Stimulated activated CD8-positive, alpha-beta memory T cell treated with anti-CD3 and anti-CD28 coated beads, Interleukin-4, amount 100 ng/mL, for 1 hour (primary cell): ENCODE measurements at places on chromosomes 7 and 10.

GRCh38 chr7:40621592-40621998 lies 486.8 kb downstream of the SUGCT start:
- DNase-seq: no peak

GRCh38 chr7:142703655-142704305 lies 45.5 kb upstream of the PRSS1 start:
- DNase-seq: no peak

DNA sequence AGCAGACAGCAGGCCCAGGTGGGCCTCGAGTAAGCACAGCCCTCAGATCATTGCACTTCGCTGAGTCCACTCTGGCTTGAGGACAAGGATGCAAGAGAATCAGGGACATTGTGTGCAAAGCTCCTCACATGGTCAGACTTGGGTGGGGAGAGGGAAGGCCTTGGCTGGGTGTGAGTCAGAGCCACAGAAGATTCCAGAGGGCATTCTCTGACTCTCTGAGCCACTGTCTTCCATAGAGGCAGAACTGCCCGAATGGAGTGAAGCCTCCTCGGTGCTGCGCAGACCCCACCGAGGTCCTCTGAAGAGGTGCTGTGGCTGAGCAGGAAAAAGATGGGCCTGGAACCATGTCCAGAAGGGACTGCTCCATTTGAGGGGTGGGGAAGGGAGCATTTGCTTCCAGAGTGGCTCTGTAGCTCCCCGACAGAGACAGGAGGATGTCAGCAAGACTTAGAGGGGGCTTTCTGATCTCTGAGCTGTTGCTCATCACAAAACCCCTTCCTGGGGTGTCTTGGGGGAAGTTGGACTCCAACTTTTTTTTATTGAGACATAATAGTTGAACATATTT lies 120.8 kb downstream of the PTPN20 start:
- DNase-seq: no peak

GRCh38 chr7:104572554-104572953 lies 244.2 kb downstream of the LHFPL3 start:
- no peak for DNase-seq

- DNase-seq: no peak
These were observed 24.9 kb downstream of the MTURN start for GRCh38 chr7:30159698-30160143.
